ENCODE measurements at places on chromosomes 16 and 17.

DNA sequence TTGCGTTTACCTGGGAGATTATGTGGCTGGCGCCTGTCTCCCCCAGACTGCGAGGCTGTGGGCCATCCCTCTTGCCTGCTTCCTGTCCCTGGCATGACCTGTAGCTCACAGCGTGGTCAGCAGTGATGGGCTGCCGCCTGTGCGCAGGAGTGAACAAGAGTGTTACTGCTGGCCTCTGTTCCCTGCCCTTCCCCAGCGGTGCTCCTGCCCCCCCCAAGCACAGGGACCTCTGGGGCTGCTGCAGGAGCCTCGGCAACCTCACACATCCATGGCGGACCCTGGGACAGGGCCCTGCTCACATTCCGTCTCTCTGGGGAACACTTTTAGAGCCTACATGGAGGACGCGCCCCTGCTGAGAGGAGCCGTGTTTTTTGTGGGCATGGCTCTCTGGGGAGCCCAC lies 10.6 kb downstream of the TSC2 start:
- no peak for DNase-seq

GRCh38 chr16:30354423-30355143 lies 525 bp downstream of the CD2BP2 start:
- peak; percentile 50 for DNase-seq

DNA sequence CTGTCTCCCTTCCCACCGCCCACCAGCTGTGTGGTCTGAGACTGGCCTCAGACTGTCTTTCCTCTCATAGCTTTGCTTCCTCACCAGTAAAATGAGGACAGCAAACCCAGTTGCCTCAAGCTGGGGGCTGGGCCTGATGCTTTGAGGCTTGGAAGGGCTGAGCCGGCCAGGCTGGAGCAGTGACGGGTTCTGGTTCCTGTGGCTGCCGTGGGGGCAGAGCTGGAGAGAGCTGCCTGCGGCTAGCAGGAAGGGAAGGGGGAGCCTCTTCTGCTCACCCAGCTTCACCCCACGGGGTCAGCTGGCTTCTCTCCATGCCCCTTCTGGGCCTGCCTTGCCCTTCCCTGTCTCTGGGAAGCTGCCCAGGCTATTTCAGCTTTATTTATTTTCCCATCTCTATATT lies 23.7 kb downstream of the LASP1 start:
- DNase-seq: no peak

GRCh38 chr17:8041979-8042378 lies 3.1 kb downstream of the ALOX15B start:
- DNase-seq: peak; percentile 15

GRCh38 chr17:17073030-17073564 lies 30.8 kb downstream of the MPRIP start:
- DNase-seq: no peak

DNA sequence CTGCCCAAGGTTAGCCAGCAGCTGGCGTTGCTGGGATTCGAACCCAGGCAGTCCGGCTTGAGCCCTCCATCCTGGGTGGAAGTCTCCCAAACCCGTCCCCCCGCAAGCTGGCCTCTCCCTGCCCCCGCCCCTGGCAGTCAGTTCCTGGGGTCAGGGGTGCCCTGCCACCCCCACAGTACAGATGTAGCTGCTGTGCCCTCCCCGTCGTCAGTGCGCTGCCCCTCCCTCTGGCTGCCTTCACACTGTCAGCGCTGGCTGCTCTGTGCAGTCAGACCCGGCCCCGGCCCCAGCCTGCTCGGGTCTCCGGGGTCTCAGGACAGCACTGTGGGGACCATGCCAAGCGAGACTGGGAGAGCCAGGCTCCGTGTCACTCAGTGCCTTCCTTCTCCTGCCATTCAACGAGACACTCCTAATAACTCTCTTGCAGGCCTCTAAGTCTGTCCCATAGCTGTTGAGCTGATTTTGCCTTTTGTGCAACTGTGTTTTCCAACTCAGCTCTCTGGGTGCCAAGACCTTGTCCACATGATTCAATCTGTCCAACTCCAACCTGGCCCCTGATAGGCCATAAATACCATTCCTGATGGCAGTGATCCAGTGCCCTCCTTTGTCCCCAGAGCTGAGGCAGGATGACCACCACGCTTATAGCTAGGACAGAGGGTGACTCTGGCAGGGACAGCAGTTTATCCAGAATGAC lies 55.5 kb upstream of the IL34 start:
- no peak for DNase-seq

GRCh38 chr16:10665166-10665565 lies 29.6 kb downstream of the TEKT5 start:
- no peak for DNase-seq

DNA sequence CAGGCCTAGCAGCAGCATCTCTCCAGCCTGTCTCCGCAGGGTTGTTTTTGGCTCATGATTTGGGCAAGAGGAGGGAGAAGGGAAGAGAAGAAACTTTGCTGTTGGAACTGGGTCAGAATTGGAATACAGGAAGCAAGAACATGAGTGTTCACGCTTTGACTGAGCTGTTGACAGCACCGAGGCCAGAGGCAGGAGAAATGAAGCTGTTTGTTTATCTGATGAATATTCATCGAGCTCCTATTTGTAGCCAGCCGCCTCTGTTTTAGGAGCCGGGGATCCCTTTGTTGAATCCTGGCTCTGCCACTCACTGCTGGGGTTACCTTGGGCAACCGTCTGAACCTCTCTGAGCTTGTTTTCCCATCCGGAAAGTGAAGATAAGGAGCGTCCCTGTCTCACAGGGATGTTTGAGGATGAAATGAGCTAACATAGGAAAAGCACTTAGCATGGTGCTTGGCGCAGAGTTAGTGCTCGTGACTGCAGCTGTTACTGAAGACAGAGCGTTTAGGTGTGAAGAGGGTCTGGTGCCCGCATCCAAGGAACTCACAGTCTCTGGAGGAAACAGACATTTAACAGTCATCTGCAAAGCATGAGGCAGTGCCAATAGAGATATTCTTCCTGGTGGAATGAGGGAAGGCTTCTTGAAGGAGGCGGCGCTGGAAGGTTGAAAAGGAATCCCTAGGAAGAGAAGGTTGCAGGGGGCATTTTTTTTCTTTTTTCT lies 29.2 kb downstream of the RAP1GAP2 start:
- no peak for DNase-seq

DNA sequence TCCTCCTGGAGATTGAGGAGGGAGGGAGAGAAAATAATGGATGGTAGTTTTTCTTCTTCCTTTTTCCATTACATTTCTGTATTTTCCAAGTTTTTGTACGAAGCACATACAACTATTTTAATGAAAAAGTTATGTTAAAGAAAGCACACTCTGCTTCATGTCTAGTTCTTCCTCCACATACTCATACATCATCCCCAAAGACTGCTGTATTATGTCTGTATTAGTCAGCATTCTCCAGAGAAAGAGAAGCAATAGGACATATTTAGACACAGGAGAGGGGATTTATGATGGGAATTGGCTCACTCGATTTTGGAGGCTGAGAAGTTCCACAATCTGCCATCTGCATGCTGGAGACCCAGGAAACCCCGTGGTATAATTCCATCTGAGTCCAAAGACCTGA lies 10.1 kb upstream of the ACSM2A start:
- no peak for DNase-seq

- no peak for DNase-seq
Observed at GRCh38 chr17:75869282-75870141, 8.9 kb downstream of the TRIM47 start.

- DNase-seq: no peak
Observed at GRCh38 chr17:34610039-34610438, 30.7 kb downstream of the TMEM132E start.

DNA sequence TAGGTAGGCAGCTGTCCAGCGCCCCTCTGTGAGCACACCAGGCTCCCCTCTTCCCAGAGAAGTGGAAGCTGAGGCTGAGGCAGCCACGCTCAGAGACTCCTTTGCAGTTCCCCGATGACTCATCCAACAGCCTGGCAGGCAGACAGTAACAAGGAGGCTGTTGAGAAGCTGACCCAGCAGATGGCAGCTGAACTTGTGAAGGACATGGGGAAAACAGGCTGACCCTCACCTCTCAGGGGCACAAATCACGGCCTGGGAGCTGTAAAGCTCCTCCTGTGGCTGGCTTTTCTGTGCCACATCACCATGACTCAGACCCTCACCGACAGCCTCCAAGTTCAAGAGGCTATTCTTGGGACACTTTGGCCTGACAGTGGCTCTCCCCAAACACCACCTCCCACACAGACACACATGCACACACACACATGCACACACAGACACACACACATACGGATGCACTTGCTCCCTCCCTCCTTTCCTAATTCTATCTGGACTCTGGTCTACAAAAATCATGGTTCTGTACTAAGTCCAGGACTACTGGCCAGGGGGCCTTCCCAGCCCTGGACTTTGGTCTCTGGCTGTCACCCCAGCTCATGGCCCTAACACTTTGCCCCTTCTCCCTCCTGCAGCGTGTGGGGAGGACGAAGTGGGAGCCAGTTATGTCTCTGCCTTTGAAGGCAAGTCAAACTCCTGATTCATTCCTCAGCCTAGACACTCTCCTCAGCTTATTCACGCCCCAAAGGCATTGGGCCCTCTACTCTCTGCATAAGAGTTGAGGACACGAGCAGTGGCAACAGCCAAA lies 23.2 kb downstream of the MAP3K14 start:
- DNase-seq: peak; percentile 95

DNA sequence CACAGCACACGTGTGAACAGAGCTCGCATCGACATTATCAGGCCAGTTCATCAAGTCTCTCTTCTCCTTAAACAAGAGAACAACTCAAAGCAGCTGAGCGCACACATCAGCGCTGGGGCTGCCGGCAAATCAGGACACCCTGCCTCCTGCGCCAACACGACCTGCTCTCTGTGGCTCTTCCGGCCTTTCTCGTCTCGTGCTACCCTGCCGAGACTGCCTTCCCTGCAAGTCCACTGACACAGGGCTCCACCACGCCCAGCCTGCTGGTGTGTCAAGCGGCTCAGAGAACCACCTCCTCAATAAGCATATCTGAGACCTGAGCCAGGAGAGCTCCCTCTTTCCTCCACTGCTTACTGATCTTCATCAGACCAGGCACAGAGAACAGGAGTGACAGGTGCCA lies 96.9 kb downstream of the ZNF778 start:
- DNase-seq: no peak

- DNase-seq: no peak
Observed at GRCh38 chr16:80103463-80103862, 437.3 kb upstream of the DYNLRB2 start.

- DNase-seq: peak; percentile 35
Observed at GRCh38 chr16:89423681-89424260, 66.6 kb downstream of the ANKRD11 start.

DNA sequence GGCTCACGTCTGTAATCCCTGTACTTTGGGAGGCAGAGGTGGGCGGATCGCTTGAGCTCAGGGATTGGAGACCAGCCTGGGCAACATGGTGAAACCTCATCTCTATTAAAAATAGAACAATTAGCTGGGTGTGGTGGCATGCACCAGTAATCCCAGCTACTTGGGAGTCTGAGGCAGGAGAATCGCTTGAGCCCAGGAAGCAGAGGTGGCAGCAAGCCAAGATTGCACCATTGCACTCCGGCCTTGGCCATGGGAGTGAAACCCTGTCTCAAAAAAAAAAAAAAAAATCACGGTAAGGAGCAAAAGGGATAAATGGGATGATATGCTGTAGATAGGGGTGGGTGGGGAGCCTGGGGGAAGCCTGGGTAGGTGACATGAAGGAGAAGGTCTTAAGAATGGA lies 20.4 kb upstream of the TMEM98 start:
- no peak for DNase-seq

- peak; percentile 94 for DNase-seq
Observed at GRCh38 chr16:19523559-19524355, at the start of gene CCP110. Gene CCP110, plus strand, starts transcription at chr16:19523942. Its CDS starts 3,940 bp downstream, at chr16:19527882.
